ENCODE measurements at places on chromosomes 5 and 9.

DNA sequence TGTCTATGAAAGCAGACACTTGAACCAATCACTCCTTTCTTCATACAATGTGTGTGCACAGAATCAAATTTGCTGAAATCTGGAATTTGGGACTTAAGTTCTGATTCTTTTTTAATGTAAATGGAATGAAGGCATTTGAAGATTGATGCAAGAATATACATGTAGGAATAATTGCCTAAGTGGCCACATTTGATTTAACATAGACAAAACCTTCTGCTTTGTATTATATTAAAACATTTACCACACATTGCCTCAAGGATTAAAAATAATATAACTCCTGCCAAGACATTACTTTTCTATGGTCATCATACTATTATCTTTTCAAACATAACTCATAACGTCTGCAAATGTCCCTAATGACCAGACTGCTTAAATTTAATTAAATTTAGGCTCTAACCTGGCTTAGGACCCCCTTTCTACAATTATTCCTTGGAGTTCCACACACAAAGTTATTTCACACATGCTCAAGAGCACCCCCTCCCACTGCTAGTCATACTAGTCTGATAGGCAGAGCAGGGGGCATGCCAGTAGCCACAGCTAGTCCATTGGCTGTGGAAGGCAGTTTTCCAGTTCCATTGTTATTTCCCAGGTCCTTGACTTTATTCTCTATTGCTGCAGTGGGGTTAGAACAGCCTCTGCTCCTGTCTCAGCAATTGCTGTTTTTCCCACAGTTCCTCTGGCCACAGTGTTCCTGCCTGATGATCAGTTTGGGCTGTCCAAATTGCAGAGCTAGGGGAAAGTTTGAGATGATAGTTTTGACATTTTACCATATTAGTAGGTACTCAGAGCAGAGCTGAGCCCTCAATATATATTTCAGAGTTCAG is 360.6 kb upstream of the GRAMD2B start:
- no peak for DNase-seq

DNA sequence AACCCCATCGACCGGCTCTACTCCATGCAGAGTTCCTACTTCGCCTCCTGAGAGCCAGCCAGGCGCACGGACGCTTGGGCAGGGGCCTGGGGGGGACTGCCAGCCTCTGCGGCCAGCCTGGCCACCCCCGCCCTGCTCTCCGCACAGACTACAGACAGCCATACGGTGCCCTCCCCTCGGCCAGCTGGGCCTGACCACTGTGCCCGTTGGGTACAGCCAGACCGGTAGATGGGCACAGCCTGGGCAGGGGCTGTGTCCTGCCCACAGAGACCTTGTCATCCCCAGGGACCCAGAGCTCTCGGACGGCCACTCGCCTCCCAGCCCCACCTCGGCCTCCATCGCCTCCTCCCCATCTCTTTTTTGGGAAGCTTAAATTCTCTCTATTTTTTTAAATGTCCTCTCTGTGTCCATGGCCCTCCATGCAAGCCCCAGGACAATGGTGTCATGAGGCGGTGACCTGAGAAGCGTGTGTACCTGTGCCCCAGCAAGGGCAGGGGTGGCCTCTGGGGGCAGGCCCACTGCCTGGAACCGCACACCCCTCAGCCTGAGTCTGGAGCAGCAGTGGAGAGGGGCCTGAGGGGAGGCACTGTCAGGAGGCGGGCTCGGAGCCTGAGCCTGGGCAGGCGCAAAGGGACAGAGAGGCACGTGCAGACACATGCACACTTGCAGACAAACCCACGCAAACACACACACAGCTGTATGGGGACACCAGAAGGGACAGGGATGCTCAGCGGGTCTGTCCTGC is 82.8 kb downstream of the LMX1B start:
- DNase-seq: no peak

DNA sequence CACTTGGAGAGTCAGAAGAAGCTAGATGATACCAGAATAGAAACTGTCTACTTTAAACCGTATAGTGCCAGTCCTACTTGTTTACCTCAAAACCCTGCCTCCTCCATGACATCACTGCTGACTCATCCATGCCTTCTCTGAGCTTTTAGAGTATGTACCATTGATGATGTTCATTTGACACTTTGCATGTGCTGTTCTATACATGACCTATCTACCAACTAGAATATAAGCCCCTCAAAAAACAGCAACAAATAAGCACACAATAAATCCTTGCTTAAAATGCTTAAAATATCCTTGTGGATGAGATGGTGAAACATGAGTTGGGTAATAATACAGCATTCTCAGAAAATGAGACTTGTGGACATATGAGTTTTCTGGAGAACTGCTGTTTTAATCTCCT is 2.6 kb downstream of the CTNNAL1 start:
- DNase-seq: peak; percentile 55

DNA sequence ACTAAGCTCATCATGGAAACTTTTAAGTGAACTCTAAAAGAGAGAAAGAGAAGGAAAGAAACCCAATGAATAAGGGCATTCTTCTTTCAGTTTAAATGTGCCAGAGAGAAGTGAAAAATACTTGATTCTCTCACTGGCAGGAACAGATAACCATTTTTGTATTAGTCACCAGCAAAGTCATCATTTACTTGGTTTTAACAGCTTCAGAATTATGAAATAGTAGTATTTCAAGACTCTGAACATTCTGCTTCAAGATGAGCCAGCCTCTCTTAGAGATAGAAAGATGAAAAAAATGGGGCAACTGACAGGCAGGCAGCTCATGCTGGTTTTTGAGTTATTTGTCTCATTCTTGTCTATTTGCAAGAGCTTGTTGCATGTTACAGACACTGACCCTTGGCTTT is 103.5 kb downstream of the GCNT1 start:
- DNase-seq: no peak

- DNase-seq: no peak
Measured at GRCh38 chr5:95029569-95030366, 255.1 kb downstream of the MCTP1 start.

- no peak for DNase-seq
Measured at GRCh38 chr9:76793784-76794431, 29.7 kb downstream of the PCA3 start.

DNA sequence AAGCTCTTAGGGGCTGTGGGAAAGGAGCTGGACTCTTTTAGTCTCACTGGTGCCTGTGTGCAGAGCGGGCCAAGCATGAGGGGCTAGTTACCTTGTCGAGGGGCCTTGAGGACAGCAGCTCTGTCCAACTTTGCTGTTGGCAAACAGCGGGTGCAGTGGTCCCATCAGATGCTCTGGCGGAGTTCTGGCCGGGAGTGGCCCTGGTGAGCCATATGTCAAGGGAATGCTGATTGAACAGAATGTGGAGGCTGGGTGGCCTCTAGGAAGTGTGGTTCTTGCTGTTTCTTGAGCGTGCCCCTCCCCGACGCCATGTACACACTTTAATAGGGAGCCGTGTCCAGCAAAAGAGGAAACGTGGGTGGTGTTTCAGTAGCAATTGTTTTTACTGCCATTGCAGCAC is 3.6 kb upstream of the ADAMTS2 start:
- DNase-seq: no peak

GRCh38 chr5:147956842-147957223 is 50.5 kb upstream of the C5orf46 start:
- no peak for DNase-seq

DNA sequence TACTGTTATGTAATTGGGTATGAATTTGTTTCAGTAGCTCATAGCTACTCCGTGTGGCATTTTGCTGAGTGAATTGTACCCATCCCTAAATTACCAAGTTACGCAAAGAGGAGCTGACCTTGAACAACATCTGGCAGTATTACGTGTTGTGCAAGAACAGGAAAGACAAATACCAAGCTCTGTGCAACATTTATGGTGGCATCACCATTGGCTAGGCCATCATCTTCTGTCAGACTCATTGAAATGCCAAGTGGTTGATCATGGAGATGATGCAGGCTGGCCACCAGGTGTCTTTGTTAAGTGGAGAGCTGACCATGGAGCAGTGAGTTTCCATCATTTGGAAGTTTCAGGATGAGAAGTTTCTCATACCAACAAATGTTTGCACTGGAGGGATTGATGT is 15.0 kb downstream of the ZSWIM6 start:
- no peak for DNase-seq

- DNase-seq: no peak
Measured at GRCh38 chr5:125424402-125425141, 678.1 kb upstream of the ZNF608 start.

Data from astrocyte of the cerebellum (primary cell).